ENCODE measurements at places on chromosomes 4 and X. TPM values are rescaled to one million over a fixed set of nuclear protein-coding genes. Genes with fewer than 3 reads are reported as not detected.

The CENPVL1 gene
- not detected for total RNA-seq

The XKRX gene
- total RNA-seq = not detected

The RFC1 gene
- 66.3 TPM for total RNA-seq

The YY2 gene
- total RNA-seq = not detected

The FAAH2 gene
- 7.2 TPM for total RNA-seq

The CAPN6 gene
- total RNA-seq = not detected

The XAGE2 gene
- total RNA-seq = not detected

- no peak overlapping the region for H3K4me3 ChIP-seq
- no peak overlapping the region for H3K27ac ChIP-seq
- no peak for DNase-seq
- H3K36me3 ChIP-seq = no peaks in the 10 kb centered on the region
- H3K27me3 ChIP-seq = no peaks in the 10 kb centered on the region
- H3K4me1 ChIP-seq = no peaks in the 10 kb centered on the region
Observed at GRCh38 chr4:25958110-25958509, 44.1 kb downstream of the SMIM20 start.

The MAGEB1 gene
- total RNA-seq = not detected

The PCDH7 gene
- total RNA-seq = 71.4 TPM

- no peaks in the 10 kb centered on the region for H3K27me3 ChIP-seq
- DNase-seq = no peak
- H3K36me3 ChIP-seq = no peaks in the 10 kb centered on the region
- H3K4me1 ChIP-seq = no peaks in the 10 kb centered on the region
- H3K27ac ChIP-seq = no peak overlapping the region
Observed at GRCh38 chr4:10635091-10635490, 49.5 kb downstream of the CLNK start.

DNA sequence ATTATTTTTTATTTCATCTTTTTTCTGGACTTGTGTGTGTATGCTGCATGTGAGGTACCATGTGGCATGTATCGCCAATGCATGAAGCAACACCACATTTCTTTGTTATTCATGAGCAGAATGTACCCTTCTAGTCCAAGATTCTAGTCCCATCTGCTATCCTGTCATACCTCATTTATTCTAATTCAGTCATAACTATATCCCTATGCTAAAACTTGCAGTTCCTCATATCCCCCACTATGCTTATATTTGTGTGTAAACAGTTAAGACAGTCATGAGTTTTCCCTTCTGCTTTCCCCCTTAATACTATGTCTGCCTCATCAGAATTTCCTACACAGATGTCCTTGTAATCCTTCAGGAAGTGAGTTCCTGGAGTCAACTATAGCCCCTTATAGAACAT, 19.7 kb downstream of the OCRL start:
- no peak overlapping the region for H3K27ac ChIP-seq
- no peaks in the 10 kb centered on the region for H3K4me1 ChIP-seq
- no peaks in the 10 kb centered on the region for H3K27me3 ChIP-seq
- H3K4me3 ChIP-seq = no peak overlapping the region
- peaks cover 11% of the 10 kb centered on the region for H3K36me3 ChIP-seq

The CXorf49 gene
- not detected for total RNA-seq

DNA sequence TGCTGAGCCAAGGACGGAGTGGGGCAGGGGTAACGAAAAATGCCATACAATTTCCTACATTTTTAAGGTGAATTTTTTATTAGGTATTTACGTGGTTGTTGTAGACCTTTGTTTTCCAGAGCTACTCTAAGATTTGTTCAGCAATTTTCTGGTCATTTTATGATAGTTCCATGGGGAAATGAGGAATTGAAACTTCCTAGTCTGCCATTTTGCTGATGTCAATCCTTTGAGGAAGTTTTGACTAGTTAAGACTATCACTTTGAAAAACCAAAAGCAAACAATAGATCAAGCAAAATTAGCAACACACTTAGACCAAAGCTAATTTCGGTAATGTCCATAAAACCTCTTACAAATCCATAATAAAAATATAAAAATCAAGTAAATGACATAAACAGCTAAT, 7.0 kb upstream of the TLR3 start:
- H3K4me1 ChIP-seq = no peaks in the 10 kb centered on the region
- H3K27me3 ChIP-seq = no peaks in the 10 kb centered on the region
- no peaks in the 10 kb centered on the region for H3K36me3 ChIP-seq
- H3K27ac ChIP-seq = no peak overlapping the region
- H3K4me3 ChIP-seq = no peak overlapping the region

DNA sequence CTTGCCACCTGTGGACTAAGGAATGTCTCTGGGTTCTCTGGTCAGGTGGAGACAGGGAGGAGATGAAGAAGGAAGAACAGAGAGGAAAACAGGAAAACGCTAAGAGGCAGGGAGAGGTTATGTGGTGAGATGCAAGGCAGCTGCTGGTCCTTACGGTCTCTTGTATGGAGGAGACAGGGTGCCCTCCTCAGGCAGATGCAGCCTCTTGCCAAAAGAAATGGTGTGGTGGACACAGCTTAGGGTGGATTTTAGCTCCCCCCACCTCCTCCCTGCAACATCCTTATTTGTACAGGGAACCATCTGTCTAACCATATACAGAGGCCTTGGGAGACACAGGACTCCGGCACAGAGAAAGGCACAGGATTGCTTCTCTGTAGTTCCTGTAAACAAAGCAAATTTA, 9.7 kb downstream of the OCIAD2 start:
- H3K4me3 ChIP-seq = no peak overlapping the region
- no peaks in the 10 kb centered on the region for H3K4me1 ChIP-seq
- DNase-seq = no peak
- no peak overlapping the region for H3K27ac ChIP-seq
- peaks cover 83% of the 10 kb centered on the region for H3K36me3 ChIP-seq

The PIR gene
- total RNA-seq = 5.2 TPM

DNA sequence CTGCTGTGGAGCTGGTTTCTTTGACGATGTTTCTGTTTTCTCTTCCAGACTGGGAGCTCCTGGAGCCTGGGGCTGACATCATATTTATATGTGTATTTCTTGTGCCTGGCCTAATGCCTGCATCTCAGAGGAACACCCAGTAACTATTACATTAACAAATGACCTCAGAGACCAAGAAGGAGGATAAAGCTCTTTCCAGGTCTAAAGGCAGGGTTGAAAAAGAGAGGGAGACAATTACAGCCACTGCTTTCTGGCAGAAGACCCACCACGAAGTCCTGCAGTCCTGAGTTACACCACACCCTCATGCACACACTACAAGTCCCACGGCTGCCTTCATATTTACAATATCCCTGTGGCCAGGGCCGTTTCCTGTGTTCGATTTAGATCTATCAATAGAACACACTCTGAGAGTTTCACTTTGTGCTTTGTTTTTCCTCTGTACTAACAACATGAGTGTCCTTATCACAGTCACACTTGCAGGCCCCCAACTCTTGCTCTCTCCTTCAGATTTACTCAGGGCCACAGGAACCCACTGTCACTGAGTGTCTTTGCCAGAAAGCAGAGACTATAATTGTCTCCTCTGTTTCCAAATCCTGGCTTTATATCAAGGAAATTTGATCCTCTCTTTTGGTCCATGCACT, 535.5 kb downstream of the MID1IP1 start:
- no peaks in the 10 kb centered on the region for H3K36me3 ChIP-seq
- no peak overlapping the region for H3K4me3 ChIP-seq
- no peaks in the 10 kb centered on the region for H3K27me3 ChIP-seq
- peaks cover 5% of the 10 kb centered on the region for H3K4me1 ChIP-seq
- DNase-seq = peak; percentile 80
- H3K27ac ChIP-seq = peak overlapping the region; percentile 59

The GPR82 gene
- total RNA-seq = 0.37 TPM

DNA sequence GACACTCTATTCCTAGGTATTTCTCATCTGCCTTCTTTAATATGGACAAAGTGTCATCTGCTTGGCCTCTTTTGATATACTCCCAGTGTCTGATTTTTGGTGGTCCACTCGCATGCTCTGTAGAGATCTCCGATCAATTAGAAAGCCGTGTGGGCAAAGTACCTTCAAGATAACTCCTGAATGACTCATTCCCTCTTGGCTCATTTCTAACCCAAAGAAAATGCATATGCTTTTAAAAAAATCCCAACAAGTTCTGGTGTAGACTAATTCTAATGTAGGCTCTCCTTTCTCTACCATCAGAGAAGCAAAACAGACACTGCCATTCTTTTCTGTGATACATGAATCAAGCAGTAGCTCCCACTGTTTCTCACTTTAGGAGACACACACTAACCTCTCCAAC, 714.9 kb upstream of the ADGRL3 start:
- H3K36me3 ChIP-seq = no peaks in the 10 kb centered on the region
- H3K4me1 ChIP-seq = no peaks in the 10 kb centered on the region
- H3K27me3 ChIP-seq = no peaks in the 10 kb centered on the region
- H3K27ac ChIP-seq = no peak overlapping the region
- DNase-seq = no peak
- H3K4me3 ChIP-seq = no peak overlapping the region

The DUSP21 gene
- not detected for total RNA-seq

The EGF gene
- total RNA-seq = not detected

DNA sequence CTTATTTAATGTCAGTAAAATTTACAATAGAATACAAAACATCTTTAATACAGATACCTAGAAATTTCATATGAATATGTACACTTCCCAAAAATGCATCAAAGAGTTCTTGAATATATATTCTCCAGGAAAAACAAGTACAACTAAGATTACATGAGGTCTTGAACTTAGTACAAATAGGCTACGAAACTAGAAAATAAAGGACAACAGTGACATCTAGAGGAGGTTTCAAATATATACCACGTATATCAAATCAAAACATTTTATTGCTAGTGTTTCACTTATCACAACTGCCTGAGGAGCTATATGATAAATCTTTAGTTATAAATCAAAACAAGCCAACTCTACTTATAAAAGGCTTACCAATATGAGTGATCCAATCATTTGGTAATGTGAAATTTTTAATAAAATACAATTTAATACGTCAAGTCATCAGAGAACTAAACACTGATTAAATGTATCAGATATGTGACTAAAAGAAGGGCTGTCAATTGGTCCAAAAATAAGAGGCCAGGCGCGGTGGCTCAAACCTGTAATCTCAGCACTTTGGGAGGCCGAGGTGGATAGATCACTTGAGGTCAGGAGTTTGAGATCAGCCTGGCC, 36.6 kb downstream of the ANAPC10 start:
- DNase-seq = no peak
- H3K27me3 ChIP-seq = no peaks in the 10 kb centered on the region
- H3K27ac ChIP-seq = no peak overlapping the region
- no peaks in the 10 kb centered on the region for H3K4me1 ChIP-seq
- no peaks in the 10 kb centered on the region for H3K36me3 ChIP-seq

DNA sequence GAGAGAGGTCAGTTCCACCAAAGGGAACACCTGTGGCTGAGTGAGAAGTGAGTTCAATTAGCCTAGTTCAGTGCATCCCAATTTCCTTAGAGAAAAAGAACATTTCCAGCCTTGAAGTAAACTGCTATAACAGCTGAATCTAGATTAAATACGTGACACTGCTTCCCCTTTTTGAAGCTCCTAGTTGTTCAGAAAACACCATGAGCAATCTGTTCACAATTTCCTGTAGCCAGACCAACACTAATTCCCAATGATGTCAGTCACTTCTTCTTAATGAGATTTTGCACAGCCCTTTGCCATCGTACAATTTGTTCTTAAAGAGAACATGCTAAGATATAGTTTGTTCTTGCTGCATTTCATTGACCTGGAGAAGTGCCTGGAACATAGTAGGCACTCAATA, 144.6 kb upstream of the EDNRA start:
- H3K4me1 ChIP-seq = no peaks in the 10 kb centered on the region
- no peaks in the 10 kb centered on the region for H3K27me3 ChIP-seq
- no peak for DNase-seq
- H3K27ac ChIP-seq = no peak overlapping the region
- no peaks in the 10 kb centered on the region for H3K36me3 ChIP-seq
- H3K4me3 ChIP-seq = no peak overlapping the region

DNA sequence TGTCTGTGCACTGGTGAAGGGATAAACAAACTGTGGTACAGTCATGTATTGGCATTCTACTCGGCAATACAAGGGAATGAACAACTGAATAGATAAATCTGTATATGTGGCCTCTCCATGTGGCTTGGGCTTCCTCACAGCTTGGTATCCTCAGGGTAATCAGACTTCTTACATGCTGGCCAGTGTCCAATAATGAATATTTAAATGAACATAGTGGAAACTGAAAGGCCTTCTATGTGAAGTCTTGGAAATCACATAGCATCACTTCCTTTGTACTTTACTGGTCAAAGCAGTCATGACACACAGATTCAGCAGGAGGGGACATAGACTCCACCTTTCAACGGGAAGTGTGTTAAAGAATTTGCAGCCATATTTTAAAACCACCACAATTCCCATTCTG, 33.4 kb upstream of the GPR101 start:
- no peaks in the 10 kb centered on the region for H3K4me1 ChIP-seq
- DNase-seq = no peak
- H3K27me3 ChIP-seq = no peaks in the 10 kb centered on the region
- no peaks in the 10 kb centered on the region for H3K36me3 ChIP-seq
- H3K27ac ChIP-seq = no peak overlapping the region
- H3K4me3 ChIP-seq = no peak overlapping the region

DNA sequence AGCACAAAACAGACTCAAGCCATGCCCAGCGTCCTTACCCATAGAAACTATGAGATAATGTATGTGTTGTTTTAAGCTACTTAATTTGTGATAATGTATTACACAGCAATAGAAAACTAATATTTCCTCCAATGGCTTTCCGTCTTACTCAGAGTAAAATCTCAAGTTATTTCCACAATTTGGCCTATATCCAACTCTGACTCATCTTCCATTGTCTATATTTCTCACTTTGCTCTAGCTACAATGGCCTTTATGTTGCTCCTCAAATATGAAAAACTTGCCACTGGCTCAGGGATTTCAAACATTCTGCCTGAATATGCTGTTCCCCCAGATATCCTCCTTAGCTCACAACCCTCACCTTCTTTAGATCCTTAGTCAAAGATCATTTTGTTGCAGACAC, 31.6 kb downstream of the IQCM start:
- DNase-seq = no peak
- no peaks in the 10 kb centered on the region for H3K27me3 ChIP-seq
- no peak overlapping the region for H3K4me3 ChIP-seq
- H3K4me1 ChIP-seq = no peaks in the 10 kb centered on the region
- no peaks in the 10 kb centered on the region for H3K36me3 ChIP-seq
- no peak overlapping the region for H3K27ac ChIP-seq

DNA sequence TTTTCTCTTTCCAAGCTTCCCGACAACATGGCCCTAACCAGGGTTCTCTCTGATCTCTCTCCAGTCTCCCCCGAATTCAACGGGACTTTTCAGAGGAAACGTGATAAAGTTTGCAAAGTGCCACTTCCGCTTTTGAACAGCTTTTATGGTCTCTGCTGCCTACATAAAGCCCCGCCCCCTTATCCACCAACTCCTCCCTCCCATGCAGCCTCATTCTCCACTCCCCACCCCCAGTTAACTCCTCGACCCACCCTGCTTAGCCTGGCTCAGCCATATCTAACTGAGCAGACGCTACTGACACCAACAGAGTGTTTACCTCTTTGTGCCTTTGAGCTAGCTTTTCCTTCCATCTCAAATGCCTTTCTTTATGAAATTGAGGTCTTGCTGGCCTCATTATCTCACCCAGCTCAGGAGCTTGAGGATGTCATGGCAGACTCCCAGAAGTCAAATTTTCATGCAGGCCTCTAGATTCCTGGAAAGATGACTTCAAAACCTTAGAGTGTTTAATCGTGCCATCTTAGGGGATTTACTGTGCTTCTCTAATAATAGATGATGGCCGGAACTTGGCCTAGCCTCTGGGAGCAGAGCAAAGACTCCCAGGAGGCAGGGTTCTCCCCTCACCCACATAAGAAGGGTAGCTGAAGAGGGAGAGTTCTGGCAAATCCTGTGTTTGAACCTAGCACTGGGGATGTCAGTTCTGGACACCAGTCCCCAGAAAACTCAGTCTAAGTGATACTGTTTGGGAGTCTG, 606.0 kb downstream of the BCOR start:
- H3K27me3 ChIP-seq = no peaks in the 10 kb centered on the region
- no peak for DNase-seq
- no peaks in the 10 kb centered on the region for H3K36me3 ChIP-seq
- peak overlapping the region; percentile 43 for H3K27ac ChIP-seq
- H3K4me1 ChIP-seq = no peaks in the 10 kb centered on the region
- no peak overlapping the region for H3K4me3 ChIP-seq
